Cardiac septum (tissue), 1 donor: ENCODE measurements at places on chromosomes 12 and 14. TPM values are rescaled to one million over a fixed set of nuclear protein-coding genes. Genes with fewer than 3 reads are reported as not detected.
A peak's percentile ranks its signal among the peaks of the same experiment; 100 is the strongest.

- DNase-seq: no peak
These were observed 187.8 kb downstream of the ADGRD1 start for GRCh38 chr12:131141514-131141913.

DNA sequence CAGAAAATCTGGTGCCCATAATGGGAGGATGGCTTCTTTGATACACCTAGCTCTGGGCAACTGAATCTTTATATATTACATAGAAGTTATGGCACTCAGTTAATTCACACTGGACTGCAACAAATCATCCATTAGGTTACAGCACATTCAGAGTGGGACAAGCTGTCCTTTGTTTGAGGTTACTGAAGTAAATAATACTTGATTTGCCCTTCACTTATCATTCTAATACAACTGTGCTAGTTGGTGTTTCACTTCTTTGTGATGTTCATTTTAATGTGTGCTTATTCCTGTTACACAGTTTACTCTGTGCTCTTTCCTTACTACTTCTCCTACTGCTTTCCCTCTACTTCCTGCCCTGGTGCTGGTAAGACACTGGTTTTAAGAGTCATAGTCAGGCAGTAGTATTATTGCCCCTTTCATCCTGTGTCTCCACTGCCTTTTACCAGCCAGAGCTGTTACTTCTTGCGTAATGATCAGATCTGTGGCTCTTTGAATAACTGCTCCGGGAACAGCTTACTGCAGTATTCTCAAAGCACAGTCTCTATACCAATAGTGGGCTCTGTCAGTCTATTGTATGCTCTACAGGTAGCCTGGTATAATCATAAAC, 36.4 kb upstream of the GXYLT1 start:
- DNase-seq: no peak

- DNase-seq: no peak
These were observed 40.0 kb upstream of the PCNX4 start for GRCh38 chr14:60051721-60052221.

- DNase-seq: no peak
These were observed 10.2 kb upstream of the LTA4H start for GRCh38 chr12:96045566-96045965.

- DNase-seq: no peak
These were observed 5.3 kb downstream of the NAV3 start for GRCh38 chr12:77835969-77836368.

GRCh38 chr12:42932936-42933335, 343.4 kb upstream of the PRICKLE1 start:
- DNase-seq: no peak

DNA sequence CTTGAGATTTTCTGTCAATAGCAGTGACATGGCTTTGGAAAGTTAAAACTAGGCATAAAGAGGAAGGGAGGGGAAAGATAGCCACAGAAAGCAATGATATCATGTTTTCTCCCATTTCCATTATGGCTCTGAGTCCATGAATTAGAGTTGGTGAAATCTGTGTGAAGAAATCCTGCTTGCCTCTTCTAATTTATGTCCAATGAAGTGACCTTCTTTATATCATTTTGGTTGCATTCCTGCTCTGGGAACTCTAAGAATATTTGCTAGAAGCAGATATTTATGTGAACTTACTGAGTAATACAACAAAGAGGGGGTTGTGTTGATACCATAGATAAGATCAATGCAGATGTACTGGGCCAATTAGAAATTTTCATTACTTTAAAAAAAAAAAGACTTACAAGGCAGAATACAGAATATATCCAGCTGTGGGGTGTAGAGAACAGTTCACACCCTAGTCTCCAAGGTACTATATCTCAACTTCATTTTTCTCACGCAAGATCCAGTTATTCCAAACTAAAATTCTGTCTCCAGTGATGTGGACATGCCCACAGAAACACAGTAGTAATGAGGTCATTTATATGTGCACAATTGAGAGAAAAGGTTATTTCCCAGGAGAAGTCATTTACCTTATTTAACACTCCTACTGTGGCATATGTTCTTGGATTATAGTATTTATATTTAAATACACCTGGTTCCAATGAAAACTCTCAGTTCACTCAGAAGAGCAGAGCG, 51.5 kb upstream of the KCNJ8 start:
- DNase-seq: no peak

DNA sequence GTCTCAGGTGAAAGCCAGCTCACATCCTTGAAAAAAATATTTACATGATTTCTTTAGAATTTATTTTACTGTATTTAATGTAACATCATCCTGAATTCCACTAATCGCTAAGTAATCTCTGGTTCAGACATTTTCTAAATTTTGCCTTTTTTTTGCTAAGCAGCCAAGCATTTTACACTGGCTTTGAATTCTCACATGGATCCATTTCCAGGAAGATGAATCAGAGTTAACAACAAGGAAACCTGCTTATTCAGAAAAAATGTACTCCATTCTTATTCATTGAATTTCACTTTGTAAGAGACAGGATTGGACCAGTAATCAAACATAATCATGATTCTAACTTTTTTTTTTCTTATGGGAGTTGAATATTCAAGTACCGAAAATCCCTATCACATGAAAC, 1785.1 kb upstream of the FLRT2 start:
- no peak for DNase-seq

GRCh38 chr14:105883066-105884005, 357.0 kb downstream of the TMEM121 start:
- peak; percentile 61 for DNase-seq

DNA sequence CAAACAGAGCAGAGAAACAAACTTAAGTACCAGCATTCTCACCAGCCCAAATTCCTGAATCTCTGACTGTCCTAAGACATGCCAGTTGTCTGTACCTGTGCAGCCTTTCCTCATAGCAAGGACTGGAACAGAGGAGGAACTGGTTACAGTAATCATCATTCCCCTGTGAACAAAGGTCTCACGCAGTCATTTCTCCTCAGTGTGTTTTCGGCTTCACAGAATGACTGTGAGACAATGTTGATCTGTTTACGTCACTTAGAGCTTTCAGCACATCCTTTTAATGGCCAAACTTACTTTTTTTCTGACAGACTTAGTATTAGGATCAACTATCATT, 169.0 kb downstream of the FBXL14 start:
- DNase-seq: no peak

DNA sequence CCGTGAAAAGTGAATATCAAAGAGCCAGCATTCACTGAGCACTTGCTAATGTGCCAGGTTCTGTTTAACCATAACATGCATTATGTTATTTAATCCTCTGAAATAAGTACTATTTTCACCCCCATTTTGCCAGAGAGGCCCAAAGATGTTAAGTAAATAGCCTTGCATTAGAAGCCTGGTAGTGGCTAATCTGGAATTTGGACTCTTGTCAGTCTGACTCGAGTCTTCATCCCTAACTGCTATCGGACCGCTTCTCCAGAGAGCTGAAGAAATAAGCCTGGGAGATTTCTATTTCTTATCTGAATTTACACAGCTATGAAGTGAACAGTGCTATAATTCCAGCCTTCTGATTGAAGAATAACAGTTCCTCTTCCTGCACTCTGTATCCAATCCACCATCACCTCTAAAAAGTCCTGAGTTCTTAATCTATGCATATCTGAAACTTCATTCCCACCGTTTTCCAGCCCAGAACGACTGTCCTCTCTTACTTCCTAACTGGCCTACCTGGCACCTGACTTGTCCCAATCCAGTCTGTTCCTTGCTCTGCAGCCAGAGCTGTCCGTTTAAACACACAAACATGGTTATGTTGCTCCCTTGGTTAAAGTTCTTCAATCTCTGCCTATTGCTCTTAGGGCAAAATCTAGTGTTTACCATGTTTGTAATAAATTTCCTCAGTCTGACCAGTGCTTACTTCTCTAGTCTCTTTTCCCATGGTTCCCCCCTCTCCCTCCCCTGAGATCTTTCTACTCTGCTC, 2.3 kb downstream of the POLR3B start:
- DNase-seq: no peak

- no peak for DNase-seq
These were observed 44.2 kb upstream of the MANSC4 start for GRCh38 chr12:27824126-27824842.

- no peak for DNase-seq
These were observed 12.2 kb upstream of the RHOJ start for GRCh38 chr14:63192085-63192484.

DNA sequence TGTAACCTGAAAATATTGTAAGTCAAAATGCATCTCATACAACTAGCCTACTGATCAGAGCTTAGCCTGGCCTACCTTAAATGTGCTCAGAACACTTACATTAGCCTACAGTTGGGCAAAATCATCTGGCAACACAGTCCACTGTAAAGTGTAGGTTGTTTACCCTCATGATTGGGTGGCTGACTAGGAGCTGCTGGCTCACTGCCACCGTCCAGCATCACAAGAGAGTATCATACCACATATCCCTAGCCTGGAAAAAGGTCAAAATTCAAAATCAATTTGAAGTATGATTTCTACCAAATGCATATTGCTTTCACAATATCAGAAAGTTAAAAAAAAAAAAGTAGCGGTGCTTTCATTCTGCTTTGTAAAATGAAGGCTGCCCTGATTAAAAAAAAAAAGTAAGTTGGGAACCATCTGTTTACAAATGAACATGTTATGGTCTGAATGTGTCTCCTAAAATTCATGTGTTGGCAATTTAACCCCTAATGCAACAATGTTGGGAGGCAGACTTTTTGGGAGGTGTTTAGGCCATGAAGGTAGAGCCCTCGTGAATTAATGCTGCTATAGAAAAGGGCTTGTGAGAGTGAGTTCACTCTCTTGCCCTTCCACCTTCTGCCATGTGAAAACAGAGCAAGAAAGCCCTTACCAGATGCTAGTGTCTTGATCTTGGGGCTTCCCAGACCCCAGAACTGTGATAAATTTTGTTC, 211.8 kb downstream of the PPM1H start:
- DNase-seq: no peak

- no peak for DNase-seq
These were observed 74.8 kb upstream of the FOXN3 start for GRCh38 chr14:89491711-89492381.

DNA sequence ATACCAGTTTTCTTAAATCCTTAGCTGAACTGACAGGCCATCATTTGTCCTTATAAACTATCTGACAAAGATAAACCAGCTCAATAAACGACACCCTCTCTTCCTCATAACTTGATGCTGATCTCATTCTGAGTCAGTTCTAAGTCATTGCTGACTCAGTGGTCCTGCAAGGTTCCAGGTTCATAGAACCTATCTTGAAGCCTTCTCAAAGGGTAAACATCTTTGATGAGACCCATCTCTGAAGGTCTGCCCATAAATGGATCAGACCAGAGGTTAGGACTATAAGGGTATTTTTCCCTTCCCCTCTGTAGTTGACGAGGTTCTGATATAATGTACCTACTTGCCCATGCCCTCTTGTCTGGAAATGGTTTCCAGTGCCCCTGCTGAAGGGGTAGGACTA, 11.9 kb downstream of the NAA25 start:
- no peak for DNase-seq

GRCh38 chr12:89451841-89452251, 72.8 kb downstream of the GALNT4 start:
- DNase-seq: no peak

- no peak for DNase-seq
These were observed 1954.6 kb upstream of the FLRT2 start for GRCh38 chr14:83575301-83575700.

Gene USP44
- 0.35 TPM for total RNA-seq

Gene LHX5
- not detected for total RNA-seq

Gene SLC38A4
- not detected for total RNA-seq

Gene APOLD1
- total RNA-seq: 13.0 TPM

Gene SERPINA5
- 1.2 TPM for total RNA-seq

Gene CPNE8
- 6.1 TPM for total RNA-seq

Gene FAIM2
- 1.7 TPM for total RNA-seq

Gene FSCB
- not detected for total RNA-seq

Gene MYH6
- 170 TPM for total RNA-seq

Gene CNOT2
- total RNA-seq: 44.0 TPM

Gene CRIP1
- 68.2 TPM for total RNA-seq

Gene GPR137C
- 1.5 TPM for total RNA-seq

Gene FAM234B
- total RNA-seq: 1.6 TPM

Gene RESF1
- total RNA-seq: 17.3 TPM

Gene GLT8D2
- 5.5 TPM for total RNA-seq
